LHCN-M2 (cell line): ENCODE measurements at places on chromosomes 1 and 21. TPM values are rescaled to one million over a fixed set of nuclear protein-coding genes. Genes with fewer than 3 reads are reported as not detected.

Gene FAM163A
- not detected in 2 replicates for total RNA-seq

Gene DCLRE1B
- total RNA-seq, result 16.0 and 18.4 TPM in 2 replicates

Gene MYBPH
- 2.8 and 13.7 TPM in 2 replicates for total RNA-seq

Gene CPTP
- total RNA-seq, result 27.7 and 28.9 TPM in 2 replicates

Gene LEMD1
- not detected in 2 replicates for total RNA-seq

Gene DNALI1
- total RNA-seq, result 13.3 and 13.9 TPM in 2 replicates

Gene SEC22B
- total RNA-seq, result 44.6 and 45.5 TPM in 2 replicates

Gene C1QA
- not detected in 2 replicates for total RNA-seq

Gene HMCN1
- total RNA-seq, result under 0.01 and 0.06 TPM in 2 replicates
